ENCODE measurements at places on chromosomes 5 and 9.

GRCh38 chr5:114296191-114296590 is 65.7 kb upstream of the KCNN2 start:
- DNase-seq, result no peak

DNA sequence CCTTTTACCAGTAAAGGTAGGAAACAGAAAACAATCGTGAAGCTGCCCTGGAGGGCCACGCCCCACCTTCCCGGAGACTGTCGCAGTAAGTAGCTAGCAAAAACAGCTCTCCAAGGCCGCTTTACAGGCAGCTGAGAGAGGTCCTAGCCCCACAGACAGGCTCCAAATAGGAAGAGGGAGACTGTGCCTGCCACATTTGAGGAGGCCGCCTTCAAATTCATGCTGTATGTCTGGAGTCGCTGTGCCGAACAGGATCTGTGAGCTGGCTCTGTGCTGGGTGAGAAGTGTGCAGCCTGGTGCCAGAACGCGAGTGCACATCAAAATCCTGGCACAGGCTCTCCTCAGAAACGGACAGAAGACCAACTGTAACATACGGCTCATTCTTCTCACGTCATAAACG is 582.2 kb downstream of the CETN3 start:
- DNase-seq, result no peak

DNA sequence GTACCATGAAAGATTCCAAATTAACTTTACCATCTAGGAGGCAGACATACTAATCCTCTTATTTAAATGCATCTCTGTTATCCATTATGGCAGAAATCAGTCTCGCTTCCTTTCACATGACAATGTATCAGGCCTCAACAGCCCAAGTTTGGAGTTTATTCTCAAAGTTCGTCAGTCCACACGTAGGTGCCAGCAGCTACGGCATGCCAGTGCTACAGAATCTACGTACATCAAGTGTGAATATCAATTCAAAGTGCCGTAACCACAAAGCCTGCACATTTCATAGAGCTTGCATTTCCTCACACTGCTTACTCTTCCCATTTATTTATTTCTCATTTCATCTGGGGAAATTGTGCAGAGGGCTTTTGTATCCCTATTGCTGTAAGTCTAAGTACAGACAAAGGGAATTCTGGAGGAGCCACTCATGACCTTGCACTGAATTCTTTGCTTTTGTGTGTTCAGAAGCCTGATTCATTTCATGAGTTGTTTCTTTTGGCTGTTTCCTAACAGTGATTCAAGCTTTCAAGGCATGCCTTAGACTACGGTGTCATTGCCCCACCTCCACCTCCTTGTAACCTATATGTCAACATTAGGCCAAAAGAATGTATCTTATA is 10.0 kb downstream of the ENC1 start:
- no peak for DNase-seq

DNA sequence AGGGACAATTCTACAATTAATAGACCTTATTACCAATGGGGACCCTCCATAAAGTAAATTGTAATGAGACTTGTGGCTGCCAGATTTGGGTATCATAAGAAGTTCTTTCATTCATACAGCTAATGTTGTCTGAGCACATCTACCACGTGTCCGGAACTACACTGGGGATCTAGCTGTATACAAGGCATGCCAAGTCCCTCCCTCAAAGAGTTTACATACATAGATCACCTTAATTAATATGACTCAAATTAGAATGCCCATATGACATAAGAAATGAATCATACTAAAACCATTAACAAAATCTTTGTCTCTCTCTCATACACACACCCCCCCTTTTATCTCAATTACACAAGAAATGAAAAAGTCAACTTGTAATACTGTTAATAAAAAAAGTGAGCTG is 18.0 kb upstream of the NR4A3 start:
- no peak for DNase-seq

DNA sequence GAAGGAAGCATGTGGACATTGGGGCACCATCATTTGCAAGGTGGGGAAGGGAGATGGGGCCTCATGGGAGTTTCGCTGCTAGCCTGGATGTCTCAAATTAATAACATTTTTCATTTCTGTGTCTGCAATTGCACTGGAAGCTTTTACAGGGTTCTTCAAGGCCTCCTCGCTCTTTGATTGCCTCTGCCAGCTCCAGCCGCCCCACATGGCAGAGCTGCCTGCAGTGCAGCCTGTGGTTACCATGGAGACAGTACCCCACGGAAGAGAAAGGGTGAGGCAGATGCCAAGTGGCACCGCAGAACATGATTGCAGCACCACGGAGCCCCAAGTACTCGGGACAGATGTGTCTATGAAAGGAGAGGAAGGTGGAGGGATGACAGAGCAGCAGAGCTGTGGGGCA is 25.4 kb downstream of the CTNND2 start:
- no peak for DNase-seq

DNA sequence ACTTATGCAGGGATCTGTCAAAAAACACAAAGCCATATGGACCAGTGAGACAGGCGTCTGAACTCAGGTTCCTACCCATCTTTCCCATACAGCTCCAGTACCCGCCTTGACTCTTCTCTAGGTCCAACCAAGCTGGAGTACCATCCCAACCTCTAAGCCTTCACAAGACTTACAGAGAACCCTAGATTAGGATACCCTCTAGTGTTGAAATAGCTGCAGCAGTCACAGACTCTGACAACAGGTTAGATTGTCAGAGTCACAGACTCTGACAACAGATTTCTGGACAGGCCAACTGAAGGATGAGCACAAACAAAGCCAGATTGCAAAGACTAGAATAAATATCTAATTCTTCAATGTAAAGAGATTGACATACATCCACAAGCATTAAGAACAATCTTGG is 266.1 kb downstream of the GRIA1 start:
- no peak for DNase-seq

DNA sequence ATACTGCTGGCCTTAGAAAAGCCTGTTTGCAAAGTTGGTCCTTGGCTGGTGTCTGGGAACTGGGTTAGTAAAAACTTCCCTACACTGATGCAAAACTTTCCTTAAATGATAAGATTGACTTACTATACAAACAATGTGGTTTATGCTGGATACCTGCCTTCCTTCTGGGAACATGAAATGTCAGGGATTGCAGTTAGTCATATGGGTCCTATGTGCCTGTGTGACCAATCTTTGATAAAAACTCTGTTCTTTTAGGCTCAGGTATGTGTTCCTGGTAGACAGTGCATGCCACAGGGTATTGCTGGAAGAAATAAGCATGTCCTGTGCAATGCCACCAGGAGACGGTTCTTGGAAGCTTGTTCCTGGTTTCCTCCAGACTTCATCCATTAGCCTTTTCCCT is 173.3 kb downstream of the RMI1 start:
- DNase-seq, result no peak

DNA sequence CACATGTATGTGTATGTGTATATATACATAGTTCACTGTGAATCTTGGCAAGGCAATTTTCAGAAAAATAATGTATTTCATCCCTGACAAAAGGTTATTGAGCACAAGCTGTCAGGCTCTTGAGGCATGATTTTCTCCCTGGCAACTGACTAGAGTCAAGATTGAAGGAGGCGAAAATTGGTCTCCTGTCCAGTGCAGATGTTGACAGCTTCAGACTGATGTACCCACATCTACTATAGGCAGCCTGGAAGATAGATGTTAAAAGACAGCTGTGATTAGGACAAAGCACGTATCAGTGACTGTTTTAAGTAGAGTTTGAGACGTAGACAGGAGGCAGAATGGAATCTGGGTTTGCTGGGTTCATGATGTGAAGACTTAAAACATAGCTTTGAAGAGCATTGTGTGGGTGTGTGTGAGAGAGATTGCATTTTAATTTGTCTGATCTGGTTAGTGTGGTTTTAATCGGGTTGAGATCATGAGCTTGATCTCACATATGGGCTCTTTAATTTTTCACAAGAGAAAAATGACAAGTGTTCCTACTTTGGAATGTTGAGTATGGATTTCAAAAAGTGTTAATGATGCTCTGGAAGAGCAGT is 39.1 kb downstream of the CTNNA1 start:
- no peak for DNase-seq

DNA sequence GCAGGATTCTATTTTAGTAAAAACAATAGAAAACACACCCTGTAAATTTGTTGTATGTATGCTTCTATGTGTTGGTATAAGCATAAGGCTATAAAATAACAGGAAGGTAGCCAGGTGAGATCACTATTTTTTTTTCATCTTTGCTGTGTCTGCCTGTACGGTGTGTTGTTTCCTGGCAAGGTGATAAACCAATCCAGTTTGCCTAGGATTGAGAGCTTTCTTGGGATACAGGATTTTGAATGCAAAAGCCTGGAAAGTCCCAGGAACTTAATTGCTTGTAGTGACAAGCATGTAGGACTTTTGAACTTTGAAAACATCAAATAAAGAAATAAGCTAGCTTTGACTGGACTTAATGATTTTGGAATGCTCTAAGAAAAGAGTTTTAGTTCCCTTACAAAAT is 83.3 kb upstream of the RORB start:
- DNase-seq, result no peak

GRCh38 chr5:131685516-131686171 is 50.6 kb upstream of the RAPGEF6 start:
- DNase-seq, result no peak

DNA sequence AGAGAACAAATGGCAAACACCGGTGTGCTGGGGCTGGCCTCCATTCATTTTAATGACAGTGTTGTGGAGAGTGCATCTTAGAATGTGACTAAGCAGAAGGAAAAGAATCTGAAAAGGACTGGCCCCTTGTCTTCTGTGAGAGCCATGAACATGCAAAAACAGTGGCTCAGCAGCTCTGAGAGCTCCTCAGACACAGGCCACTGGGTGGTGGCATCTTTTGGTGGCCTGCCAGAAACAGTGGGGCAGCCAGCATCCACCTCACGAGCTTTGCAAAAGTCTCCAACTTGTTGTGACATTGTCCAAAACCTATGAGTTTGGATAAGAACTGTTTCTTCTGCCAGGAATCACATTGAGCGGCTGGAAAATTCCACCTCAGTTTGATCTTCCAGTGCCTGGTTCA is 233.4 kb downstream of the NR3C1 start:
- no peak for DNase-seq

- no peak for DNase-seq
These were observed 9.5 kb upstream of the ADGRD2 start for GRCh38 chr9:124440786-124441185.

DNA sequence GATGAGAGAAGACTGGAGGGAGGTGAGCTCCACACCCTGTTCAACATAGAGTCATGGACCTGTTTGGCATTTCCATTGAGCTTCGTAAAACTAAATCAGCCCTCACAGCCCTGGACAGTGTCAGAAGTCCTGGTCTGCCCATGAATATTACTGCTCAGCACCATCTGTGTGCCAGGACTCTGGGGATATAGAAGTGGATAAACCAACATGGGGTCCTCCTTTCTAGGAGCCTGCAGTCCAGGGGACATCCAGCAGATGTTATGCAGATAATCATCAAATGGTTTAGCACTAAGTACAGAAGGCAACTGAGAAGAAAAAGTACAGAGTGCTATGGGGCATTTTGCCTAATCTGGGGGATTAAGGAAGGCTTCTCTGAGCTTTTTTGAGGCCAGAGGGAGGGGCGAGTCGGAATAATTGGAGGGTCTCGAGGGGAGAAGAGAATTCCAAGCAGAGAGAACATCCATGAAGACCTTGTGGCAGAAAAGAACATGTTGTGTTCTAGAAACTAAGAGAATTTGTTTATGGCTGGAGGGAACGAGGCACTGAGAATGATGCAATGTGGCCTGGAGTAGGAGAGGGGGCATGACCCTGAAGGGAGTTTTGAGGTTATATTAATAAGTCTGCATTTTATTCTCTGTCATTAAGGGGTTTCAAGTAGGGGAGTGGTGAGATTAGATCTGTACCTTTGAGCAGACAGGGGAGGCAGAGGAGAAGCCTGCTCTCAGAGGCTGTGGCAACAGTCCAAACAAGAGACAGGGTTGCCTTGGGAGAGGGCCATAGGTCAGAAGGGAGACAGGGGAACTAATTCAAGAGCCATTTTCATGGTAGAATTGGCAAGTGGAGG is 63.5 kb upstream of the SLC2A8 start:
- DNase-seq, result no peak

- no peak for DNase-seq
These were observed 1.3 kb downstream of the ERBIN start for GRCh38 chr5:65927503-65928321.

- no peak for DNase-seq
These were observed 24.4 kb upstream of the AKNA start for GRCh38 chr9:114412048-114412683.
